ENCODE measurements at places on chromosomes 13 and 19. TPM values are rescaled to one million over a fixed set of nuclear protein-coding genes. Genes with fewer than 3 reads are reported as not detected.
A peak's percentile ranks its signal among the peaks of the same experiment; 100 is the strongest.

DNA sequence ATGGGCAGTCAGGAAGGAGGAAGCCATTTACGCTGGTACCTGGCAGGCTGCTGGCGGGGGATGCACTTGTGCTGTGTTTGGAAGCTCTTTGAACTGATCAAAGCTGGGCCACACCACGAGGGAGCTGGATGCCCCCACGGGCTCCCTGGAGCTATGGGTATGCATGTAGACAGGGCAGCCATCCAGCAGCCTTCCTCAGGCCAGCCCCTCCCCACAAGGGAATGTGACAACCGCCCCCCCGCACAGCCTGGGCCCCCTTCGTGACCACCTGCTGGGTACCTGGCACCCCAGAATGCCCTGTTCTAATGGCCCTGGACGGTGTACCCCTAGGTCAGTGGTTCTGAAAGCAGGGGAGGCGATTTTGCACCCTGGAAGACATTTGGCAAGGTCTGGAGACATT, 42.5 kb upstream of the C19orf12 start:
- H3K27me3 ChIP-seq = peaks cover 31% of the 10 kb centered on the region
- H3K4me3 ChIP-seq = no peak overlapping the region
- H3K36me3 ChIP-seq = no peaks in the 10 kb centered on the region
- no peak overlapping the region for H3K27ac ChIP-seq
- no peak for DNase-seq
- no peaks in the 10 kb centered on the region for H3K4me1 ChIP-seq

- H3K27ac ChIP-seq = no peak overlapping the region
- no peaks in the 10 kb centered on the region for H3K36me3 ChIP-seq
- no peak for DNase-seq
- H3K4me1 ChIP-seq = no peaks in the 10 kb centered on the region
- H3K27me3 ChIP-seq = peaks cover 38% of the 10 kb centered on the region
These were observed 44.3 kb downstream of the COLGALT1 start for GRCh38 chr19:17599780-17600179.

DNA sequence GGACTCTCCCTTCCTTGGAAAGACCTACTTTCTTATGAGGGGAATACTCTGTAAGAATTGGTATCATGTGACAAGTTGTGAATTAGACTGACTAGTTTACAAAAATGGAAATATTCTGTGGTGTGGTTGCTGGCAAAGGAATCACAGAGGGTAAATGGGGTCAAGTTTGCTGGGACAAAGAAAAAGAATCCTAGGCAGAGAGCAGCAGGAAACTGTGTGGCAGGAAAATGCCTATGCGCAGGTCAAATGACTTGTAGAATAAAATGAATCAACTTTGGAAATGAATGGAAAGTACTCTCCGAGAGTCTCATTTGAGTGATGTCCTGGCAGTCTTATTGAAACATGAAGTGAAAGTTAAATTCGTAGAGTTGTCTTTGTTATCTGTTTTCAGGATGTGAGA, 1250.7 kb downstream of the UQCRFS1 start:
- H3K27me3 ChIP-seq = no peaks in the 10 kb centered on the region
- no peak overlapping the region for H3K4me3 ChIP-seq
- H3K4me1 ChIP-seq = no peaks in the 10 kb centered on the region
- H3K36me3 ChIP-seq = no peaks in the 10 kb centered on the region
- H3K27ac ChIP-seq = no peak overlapping the region
- no peak for DNase-seq

GRCh38 chr13:98677398-98677797, 75.1 kb downstream of the SLC15A1 start:
- no peaks in the 10 kb centered on the region for H3K4me1 ChIP-seq
- H3K27ac ChIP-seq = no peak overlapping the region
- DNase-seq = no peak
- peaks cover 6% of the 10 kb centered on the region for H3K27me3 ChIP-seq
- no peaks in the 10 kb centered on the region for H3K36me3 ChIP-seq

DNA sequence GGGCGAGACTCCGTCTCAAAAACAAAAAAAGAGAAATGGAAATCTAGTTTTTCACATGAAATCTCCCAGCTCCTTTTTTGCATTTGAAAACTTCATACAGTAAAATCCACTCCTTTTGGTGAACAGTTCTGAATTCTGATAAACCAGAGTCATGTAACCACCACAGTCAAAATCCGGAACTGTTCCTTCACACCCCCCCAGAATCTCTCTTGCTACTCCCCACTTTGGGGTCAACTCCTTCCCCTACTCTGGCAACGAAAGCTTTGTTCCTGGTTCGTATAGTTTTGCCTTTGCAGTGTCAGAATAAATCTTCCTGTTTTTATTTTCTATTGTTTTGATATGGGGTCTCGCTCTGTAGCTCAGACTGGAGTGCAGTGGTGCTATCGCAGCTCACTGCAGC, 23.7 kb downstream of the RCN3 start:
- H3K4me1 ChIP-seq = peaks cover 56% of the 10 kb centered on the region
- H3K27me3 ChIP-seq = no peaks in the 10 kb centered on the region
- H3K27ac ChIP-seq = peak overlapping the region; percentile 45
- H3K4me3 ChIP-seq = no peak overlapping the region

- peaks cover 43% of the 10 kb centered on the region for H3K27me3 ChIP-seq
- H3K4me3 ChIP-seq = no peak overlapping the region
These were observed 9.7 kb upstream of the C19orf12 start for GRCh38 chr19:29724746-29725145.

DNA sequence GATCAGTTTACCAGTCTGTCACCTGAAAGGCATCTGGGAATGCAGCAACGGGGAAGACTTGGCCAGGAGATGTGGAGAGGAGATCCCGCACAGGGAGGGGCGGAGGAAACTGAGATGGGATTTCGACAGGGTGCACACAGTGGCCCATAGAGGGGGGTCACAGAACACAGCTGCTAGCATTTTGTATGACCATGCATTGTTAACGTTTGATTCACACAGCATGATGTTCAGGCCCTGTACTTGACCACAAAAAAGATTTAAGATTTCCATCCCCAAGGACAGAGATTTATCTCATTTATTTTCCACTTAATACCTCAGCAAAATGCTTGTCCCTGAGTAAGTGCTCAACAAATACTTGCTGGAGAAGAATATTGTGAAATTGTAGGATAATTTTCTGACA, 63.2 kb downstream of the RAB20 start:
- H3K27ac ChIP-seq = no peak overlapping the region
- DNase-seq = no peak
- H3K27me3 ChIP-seq = peaks cover 24% of the 10 kb centered on the region
- no peak overlapping the region for H3K4me3 ChIP-seq
- no peaks in the 10 kb centered on the region for H3K4me1 ChIP-seq

DNA sequence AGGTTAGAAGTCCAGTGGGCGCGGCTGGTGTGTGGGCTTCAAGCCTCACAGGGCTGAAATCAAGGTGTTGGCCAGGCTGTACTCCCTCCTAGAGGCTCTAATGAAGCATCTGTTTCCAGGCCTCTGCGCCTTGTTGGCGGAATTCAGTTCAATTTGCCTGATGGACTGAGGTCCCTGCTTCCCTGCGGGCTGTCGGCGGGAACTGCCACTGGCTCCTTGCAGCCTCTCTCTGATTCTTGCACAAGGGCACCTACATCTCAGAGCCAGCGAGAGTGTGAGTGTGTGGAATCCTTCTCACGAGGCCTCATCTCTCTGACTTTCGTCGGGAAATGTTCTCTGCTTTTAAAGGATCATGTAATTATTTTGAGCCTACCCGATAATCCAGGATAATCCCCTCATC, 128.6 kb downstream of the DLEU7 start:
- no peak overlapping the region for H3K4me3 ChIP-seq
- H3K27me3 ChIP-seq = no peaks in the 10 kb centered on the region
- H3K4me1 ChIP-seq = peaks cover 16% of the 10 kb centered on the region
- DNase-seq = no peak
- H3K36me3 ChIP-seq = no peaks in the 10 kb centered on the region

DNA sequence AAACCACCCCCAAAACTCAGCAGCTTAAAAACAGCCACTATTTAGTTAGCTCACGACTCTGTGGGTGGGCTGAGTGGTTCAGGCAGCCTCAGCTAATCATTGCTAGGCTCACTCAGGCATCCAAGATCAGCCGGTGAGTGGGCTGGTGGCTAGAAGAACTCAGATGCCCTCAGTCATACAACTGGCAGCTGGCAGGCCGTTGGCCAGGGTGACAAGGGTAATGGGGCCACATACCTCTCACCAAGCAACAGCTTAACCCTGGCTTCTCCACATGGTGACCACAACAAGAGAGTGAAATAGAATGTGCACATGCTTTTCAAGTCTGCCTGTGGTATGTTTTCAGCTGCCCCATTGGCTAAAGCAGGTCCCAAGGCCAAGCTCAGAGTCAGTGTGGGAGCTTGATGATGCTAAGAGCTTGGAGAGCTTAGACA, 435.4 kb upstream of the TSHZ3 start:
- H3K4me1 ChIP-seq = no peaks in the 10 kb centered on the region
- no peak overlapping the region for H3K4me3 ChIP-seq
- H3K27me3 ChIP-seq = no peaks in the 10 kb centered on the region
- no peak for DNase-seq
- H3K27ac ChIP-seq = no peak overlapping the region

RHPN2 gene
- total RNA-seq = 0.53 TPM

DNA sequence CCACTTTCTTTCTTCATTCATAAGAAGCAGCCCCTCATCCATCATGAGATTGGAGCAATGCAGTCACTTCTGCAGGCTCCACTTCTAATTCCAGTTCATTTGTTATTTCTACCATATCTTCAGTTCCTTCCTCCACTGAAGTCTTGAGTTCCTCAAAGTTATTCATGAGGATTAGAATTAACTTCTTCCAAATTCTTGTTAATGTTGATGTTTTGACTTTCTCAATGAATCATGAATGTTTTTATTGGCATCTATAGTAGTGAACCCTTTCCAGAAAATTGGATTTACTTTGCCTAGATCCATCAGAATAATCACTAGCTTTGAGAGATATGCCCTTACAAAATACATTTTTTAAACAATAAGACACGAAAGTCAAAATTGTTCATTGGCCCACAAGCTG, 2567.7 kb upstream of the PCDH20 start:
- no peak overlapping the region for H3K4me3 ChIP-seq
- H3K27me3 ChIP-seq = no peaks in the 10 kb centered on the region
- H3K27ac ChIP-seq = no peak overlapping the region
- H3K36me3 ChIP-seq = no peaks in the 10 kb centered on the region
- DNase-seq = no peak
